ENCODE measurements at places on chromosomes 7 and 10.

- no peak for DNase-seq
Measured at GRCh38 chr7:38296059-38296857, 22.8 kb upstream of the TARP start.

GRCh38 chr7:78082556-78082955 is 284.0 kb downstream of the PHTF2 start:
- DNase-seq = no peak

DNA sequence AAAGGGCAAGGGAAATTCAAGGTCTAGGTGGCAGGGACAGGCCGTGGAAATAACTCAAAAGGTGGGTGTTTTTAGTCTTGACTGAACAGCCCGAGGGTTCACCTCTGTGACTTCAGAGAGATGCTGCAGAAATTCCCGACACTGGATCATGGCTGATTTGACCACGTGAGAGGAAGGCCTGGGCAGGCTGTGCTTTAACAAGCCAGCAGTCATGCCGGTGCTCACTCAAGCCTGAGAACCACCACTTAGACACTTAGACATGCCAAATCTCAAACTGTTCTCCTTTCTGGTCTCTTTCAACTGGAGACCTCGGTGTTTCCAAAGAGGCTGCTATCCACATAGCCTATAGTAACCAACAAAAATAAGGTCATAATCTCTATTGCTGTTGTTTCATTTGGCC is 15.4 kb downstream of the TECTB start:
- DNase-seq = no peak

DNA sequence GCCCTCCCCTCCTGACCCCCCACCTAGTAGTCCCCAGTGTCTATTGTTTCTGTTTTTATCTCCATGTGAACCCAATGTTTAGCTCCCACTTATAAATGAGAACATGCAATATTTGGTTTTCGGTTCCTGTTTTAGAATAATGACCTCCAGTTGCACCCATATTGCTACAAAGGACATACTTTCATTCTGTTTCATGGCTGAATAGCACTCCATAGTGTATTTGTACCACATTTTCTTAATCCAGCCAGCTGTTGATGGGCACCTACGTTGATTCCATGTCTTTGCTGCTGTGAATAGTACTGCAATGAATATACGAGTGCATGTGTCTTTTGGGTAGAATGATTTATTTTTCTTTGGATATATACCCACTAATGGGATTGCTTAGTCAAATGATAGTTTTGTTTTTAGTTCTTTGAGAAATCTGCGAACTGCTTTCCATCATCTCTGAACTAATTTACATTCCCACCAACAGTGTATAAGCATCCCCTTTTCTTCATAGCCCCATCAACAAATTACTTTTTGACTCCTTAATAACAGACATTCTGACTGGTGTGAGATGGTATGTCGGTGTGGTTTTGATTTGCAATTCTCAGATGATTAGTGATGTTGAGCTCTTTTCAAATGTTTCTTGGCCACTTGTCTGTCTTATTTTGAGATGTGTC is 128.4 kb upstream of the PHYHIPL start:
- DNase-seq = no peak

Measured in fibroblast of villous mesenchyme (primary cell).